ENCODE measurements at places on chromosomes 3 and 15.

DNA sequence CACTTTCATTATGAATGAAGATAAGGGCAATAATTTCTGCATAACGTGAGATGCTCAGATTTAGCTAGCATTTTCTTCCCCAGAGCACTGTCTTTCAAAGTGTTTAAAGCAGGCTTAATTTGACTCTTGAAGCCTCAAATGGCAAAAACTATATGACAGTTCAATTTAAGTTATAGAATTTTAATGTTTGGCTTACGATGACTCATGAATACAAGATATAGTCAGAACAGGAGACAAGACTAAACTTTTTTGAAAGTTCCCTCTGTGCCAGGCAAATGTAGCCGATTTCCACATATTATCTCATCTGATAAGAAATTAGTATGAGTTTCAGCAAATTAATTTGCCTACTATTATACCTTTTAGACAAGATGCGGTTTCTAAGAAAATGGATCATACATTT lies 19.6 kb downstream of the ABI3BP start:
- no peak for DNase-seq

GRCh38 chr15:41546851-41547786 lies 3.1 kb upstream of the RPAP1 start:
- DNase-seq, result no peak

GRCh38 chr3:25783661-25784512 lies 644 bp upstream of the NGLY1 start:
- DNase-seq, result no peak

- DNase-seq, result no peak
Measured at GRCh38 chr3:73762855-73763254, 138.1 kb upstream of the PDZRN3 start.

GRCh38 chr3:33401781-33402180 lies 38.4 kb downstream of the UBP1 start:
- DNase-seq, result no peak

DNA sequence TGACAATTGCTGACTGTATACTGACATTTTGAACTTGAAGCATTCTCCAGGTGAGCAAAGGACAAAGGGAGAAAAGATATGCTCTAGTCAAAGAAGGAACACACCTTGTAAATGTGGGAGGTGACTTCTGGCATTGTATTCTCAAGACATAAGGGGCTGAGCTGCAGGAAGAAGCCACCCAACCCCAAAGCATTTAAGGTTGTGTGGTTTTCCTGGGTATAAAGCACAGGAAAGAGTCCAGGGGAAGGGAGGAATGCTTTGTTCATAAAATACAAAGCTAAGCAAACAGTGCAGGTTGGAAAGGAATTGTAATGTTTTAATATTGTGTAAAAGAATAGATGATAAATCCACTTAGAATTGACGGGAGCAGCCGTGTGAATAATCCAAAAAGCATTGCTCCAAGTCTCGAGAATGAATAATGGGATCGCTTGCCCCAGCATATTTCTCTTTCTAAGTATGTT lies 102.4 kb upstream of the LRIG1 start:
- DNase-seq, result no peak

GRCh38 chr15:68258692-68259091 lies 18.9 kb upstream of the FEM1B start:
- DNase-seq, result no peak

DNA sequence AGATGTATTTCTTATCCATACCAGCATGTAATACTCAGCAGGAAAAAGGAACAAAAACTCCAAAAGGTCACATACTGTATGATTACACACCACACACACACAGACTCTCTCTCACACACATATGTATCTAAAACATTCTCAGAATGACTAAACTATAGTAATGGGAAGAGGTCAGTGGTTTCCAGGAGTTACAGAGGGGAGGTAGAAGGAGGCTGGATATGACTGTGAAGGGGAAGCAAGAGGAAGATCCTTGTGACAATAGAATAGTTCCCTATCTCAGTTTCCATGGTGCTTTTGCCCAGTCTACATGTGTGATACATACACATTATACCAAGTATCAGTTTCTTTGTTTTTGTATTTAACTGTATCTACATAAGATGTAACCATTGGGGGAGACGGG lies 190.1 kb downstream of the IL5RA start:
- no peak for DNase-seq

- no peak for DNase-seq
Measured at GRCh38 chr15:39579487-39580116, 1.3 kb upstream of the THBS1 start.

GRCh38 chr3:49157289-49157688 lies 8.8 kb downstream of the CCDC71 start:
- no peak for DNase-seq

DNA sequence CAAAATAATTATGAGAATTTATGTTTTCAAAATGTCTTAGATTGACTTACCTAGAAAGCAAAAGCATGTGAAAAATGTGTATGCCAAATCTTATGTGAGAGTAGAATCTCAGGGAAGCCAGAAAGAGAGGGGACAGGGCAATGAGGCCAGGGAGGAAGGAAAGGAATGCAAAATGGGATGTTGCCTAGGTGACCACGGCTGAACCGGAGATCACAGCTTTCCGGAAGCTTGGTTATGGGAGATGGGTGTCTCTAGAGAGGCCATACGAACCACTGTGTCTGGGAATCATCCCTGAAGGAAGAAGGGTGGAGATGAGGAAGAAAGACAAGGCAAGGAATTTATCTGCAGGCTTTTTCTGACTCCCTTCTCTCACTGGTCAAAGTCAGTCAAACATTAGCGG lies 76.0 kb downstream of the SUCLG2 start:
- no peak for DNase-seq

Measured in CD8-positive, alpha-beta memory T cell (primary cell).